ENCODE measurements at places on chromosomes 11 and 22.

GRCh38 chr11:134797411-134798089 is 385.5 kb upstream of the B3GAT1 start:
- no peak for DNase-seq

DNA sequence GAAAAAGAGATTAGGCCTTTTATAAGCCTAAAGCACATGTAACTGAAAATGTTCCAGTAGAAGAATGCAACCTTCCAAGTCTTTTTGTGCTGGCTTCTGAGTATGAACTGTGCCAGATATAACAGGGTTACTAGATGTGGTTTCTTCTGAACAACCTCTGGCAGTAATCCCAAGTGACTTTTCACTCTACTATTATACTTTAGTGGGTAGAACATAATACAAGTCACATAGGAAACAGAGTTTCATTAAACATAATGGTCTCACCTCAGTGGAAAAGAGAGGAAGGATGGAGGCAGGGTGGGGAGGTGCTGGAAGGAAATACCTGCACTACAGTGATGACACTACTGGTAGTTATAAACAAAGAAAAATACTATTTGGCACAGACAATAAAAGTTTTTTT is 81.3 kb downstream of the PHF21A start:
- DNase-seq: peak; percentile 13

DNA sequence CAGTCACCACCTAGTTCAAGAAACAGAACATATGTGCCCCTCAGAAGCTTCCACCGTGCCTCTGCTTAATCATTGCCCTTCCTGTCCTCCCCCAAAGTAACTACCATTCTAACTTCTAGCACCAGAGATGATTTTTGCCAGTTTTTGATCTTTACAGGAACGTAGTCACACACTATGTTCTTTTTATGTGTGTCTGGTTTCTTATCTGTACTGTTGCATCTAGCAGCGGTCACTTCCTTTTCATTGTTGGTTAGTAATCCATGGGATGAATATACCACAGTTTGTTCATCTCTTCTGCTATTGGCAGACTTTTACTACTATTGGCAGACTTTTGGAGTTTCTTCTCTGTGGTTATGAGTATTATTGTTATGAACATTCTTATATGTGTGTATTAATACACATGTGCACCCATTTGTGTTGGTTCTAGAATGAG is 34.6 kb downstream of the SPECC1L start:
- DNase-seq: no peak

- no peak for DNase-seq
Measured at GRCh38 chr11:57556041-57556440, 11.4 kb downstream of the UBE2L6 start.

- peak; percentile 23 for DNase-seq
Measured at GRCh38 chr11:72676861-72677341, 2.7 kb upstream of the PDE2A start.

DNA sequence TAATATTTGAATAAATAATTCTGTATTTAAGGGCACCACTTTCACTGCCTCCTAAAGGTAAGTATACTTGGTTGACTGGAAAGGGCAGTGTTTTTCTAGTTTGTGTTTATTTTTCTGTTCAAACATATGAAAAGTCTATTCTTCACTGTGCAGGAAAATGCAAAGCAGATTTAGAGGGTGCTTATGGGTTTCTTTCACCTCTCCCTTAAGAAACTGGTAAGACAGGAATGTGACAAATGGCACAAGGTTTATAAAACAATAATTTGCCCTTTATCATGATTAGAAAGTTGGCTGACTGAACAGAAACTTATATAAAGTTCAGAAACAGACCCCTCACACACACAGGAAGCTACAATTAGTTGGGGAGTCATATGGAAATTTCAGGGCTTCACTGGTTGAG is 60.6 kb downstream of the PLEKHA7 start:
- no peak for DNase-seq

Data from EL (cell line).